Activated CD4-positive, CD25-positive, alpha-beta regulatory T cell (primary cell): ENCODE measurements at places on chromosomes 6 and 20.

DNA sequence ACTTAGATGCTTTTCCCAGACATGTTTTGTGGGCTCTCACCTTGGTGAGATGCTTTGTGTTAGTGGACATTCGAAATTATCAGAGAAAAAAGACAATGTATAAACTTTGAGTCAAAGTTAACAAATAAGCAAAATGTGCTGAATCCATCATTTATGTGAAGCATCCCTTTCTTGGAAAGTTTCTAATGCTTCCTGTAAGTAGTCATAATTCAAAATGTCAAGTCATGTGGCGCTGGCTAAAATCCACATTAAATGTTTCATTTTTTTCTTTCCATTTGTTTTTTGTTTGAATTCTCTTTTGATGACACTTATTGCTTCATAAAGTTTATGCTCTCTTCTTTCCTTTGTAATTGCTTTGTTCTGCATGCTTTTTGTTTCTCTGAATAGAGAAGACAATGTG lies 107.2 kb upstream of the CENPW start:
- DNase-seq = no peak

GRCh38 chr20:60904730-60905129 lies 347.3 kb upstream of the CDH4 start:
- no peak for DNase-seq

DNA sequence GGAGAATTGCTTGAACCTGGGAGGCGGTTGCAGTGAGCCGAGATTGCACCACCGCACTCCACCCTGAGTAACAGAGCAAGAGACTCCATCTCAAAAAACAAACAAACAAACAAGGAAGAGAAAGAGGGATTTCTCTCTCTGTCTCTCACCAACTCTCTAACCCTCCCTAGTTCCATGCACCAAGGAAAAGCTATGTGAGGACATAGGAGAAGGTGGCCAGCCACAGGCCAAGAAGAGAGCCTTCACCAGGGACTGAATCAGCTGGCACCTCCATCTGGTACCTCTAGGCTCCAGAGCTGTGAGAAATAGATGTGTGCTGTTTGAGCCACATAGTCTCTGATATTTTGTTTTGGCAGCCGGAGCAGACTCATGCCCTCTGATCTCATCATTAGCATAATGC lies 9.0 kb upstream of the FAM110A start:
- DNase-seq = no peak

GRCh38 chr6:25133568-25133967 lies 145.6 kb upstream of the CARMIL1 start:
- DNase-seq = no peak

- no peak for DNase-seq
Observed at GRCh38 chr6:166259296-166259977, 48.8 kb downstream of the PRR18 start.

GRCh38 chr6:30837870-30838269 lies 46.4 kb upstream of the DDR1 start:
- no peak for DNase-seq

DNA sequence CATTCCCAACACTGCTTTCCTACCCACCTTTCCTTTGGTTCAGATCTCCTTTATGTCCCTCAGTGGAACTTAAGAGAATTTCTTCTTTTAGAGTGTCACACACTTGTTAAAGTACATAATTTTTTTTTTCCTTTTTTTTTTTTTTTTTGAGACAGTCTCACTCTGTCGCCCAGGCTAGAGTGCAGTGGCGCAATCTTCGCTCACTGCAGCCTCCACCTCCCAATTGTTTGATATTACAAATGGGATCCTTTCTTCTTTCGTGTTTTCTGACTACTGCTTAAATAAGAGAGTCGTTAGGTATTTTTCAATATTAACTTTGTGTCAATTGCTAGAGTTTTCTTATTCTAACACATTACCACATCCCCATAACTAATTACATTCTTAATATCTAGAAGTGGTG lies 29.1 kb downstream of the NUP153 start:
- DNase-seq = no peak

DNA sequence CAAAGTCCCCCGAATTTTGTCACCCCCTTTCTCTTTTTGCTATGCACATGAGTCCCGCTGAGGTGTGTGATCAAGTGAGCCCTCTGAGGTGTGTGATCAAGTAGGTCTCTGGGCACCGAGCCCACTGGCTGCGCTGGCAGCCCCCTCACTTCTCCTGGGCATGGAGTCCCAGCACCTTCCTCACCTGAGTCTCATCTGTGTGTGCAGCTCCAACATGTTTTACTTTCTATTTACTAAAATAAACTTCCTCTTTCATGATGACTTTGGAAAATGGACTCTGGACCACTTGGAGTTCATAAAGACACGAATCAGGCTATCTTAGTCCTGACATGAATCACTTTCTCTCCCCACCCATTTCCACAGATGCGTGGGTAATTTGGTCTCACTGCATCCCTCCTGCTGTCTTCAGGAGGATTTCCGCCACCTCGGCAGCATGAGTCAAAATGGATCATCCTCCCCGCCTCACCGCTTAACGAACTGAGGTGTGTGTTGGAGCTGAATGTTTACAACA lies 39.8 kb downstream of the PRDM1 start:
- DNase-seq = no peak

DNA sequence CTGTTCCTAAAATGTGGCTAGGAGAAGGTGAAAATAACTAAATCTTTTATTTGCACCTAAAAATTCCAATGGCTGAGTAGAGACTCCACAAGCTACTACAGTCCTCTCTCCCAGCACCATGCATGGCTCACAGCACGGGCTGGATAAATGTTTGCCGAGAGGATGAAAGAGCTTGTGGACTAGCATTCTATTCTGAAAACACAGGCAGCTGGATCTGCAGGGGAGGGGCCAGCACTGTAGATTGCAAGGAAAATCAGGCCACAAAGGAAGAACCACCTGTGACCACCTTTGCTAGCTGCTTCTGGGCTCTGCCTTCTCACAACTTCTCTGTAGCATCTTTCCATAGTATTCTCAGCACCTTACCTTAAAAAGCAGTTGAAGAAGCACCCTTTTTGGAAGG lies 46.6 kb downstream of the CLIC5 start:
- no peak for DNase-seq

DNA sequence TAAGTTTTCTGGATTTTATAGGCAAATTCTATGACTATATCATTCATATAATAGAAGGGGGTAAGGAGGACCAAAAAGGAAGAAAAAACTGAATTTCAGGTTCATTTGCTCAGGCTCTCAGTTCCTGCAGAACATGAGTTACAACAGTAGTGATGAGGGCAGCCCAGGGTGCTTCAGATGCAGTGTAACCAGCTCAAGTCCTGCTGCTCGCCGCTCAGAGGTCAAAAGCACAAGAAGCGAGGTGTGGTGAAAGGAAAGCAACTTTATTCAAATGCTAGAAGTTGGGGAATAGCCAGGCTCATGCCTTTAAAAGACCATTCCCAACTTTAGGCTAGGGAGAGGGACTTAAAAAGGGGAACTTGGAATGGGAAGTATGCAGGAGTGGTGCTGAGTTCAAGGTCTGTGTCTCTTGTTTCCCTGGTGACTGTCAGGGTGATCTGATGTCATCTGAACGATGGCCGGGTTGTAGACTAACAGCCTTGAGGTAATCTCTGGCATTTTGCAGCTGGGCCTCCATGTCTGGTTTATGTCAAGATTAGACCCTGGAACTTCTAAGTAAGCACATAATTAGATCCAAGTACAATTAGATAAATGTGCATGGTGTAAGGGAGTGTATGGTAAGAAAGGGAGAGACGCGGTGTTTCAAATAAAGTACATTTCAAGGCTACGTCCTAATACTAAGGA lies 14.5 kb upstream of the SEC63 start:
- DNase-seq = no peak

GRCh38 chr6:147099974-147100373 lies 104.2 kb upstream of the STXBP5 start:
- DNase-seq = no peak

DNA sequence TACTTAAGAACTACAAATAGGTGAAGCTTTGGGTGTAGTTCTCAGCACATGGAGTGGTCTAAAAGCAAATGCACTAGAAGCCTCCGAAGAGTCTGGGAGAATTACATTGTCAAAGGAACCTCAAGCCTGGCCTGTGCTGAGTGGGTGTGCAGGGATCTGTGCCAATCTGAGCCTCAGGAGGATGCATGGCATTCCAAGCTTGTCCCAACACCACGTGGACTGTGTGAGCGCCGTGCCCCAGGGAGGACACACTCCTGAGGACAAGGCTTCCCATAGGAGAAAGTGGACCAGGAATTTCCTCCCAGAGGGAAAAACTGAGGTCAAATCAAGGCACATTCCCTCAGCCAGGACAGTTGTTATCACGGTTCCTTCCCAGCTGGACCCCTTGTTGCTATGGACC lies 185.8 kb downstream of the QKI start:
- DNase-seq = no peak

DNA sequence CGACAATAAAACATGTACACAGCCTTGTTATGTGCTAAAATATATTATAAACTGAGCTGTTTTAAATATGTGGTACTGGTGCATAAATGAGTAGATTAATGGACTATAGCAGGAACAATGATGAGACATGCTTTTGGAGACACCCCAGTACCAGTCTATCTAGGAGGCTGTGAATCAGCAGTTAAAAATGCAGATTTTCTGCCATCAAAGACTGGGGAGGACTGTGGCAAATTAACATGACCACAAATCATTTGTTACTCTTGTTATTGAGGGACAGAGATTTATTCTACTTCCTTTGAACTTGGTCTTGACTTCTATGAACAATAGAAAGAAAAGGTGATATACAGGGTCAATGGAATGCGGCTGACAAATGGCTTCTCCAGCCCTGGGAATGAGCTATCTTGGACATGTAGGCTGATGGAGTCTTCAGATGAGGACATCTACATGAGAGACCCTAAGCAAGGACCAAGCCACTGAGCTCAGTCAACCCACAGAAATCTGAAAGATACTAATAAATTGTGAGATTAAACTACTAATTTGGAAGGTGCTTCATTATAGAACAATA lies 551.7 kb upstream of the GJE1 start:
- no peak for DNase-seq

DNA sequence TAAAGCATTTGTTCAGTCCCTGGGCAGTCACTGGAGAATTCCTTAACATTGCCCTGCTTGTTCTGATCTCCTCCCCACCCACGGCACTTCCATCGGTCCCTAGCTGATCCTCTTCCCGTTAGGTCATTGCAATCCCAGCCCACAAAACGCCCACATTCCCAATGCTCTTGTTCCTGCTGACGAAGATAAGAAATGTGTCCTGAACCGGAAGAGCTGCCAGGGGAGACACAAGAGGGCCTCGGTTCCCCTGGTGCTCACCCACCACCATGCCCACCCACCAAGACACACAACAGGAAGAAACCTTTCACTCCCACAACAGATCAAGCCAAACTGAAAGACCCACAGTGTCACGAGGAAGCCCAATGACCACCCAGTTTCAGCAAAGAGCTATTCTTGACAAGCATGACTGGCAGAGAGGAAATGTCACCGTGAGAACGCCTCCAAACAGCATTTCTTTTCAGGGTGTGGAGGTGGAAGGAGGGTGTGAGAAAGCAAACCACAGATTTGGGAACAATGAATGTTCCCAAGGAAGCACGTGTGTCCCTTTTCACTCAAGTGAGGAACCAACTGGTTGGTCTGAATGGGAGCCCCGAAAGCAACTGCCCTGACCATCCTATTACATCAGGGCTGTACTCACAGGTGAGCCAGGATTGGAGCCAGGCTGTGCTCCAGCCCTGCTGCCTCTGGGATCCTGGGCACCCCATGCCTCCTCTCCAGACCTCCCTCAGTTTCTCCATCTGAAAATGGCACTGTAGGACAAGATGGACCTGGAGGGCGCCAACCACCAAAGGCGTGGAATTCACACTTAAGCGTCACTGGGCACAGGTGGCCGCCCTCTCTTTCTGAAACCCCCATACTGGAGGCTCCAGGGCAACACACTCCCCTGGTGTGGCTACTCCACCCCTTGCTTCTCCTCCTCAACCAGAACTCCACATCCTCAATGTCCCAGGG lies 97.5 kb downstream of the ZMYND8 start:
- no peak for DNase-seq
